ENCODE measurements at places on chromosomes 2 and 18. TPM values are rescaled to one million over a fixed set of nuclear protein-coding genes. Genes with fewer than 3 reads are reported as not detected.

- no peak for DNase-seq
Measured at GRCh38 chr2:9809064-9809356, 34.3 kb upstream of the TAF1B start.

DNA sequence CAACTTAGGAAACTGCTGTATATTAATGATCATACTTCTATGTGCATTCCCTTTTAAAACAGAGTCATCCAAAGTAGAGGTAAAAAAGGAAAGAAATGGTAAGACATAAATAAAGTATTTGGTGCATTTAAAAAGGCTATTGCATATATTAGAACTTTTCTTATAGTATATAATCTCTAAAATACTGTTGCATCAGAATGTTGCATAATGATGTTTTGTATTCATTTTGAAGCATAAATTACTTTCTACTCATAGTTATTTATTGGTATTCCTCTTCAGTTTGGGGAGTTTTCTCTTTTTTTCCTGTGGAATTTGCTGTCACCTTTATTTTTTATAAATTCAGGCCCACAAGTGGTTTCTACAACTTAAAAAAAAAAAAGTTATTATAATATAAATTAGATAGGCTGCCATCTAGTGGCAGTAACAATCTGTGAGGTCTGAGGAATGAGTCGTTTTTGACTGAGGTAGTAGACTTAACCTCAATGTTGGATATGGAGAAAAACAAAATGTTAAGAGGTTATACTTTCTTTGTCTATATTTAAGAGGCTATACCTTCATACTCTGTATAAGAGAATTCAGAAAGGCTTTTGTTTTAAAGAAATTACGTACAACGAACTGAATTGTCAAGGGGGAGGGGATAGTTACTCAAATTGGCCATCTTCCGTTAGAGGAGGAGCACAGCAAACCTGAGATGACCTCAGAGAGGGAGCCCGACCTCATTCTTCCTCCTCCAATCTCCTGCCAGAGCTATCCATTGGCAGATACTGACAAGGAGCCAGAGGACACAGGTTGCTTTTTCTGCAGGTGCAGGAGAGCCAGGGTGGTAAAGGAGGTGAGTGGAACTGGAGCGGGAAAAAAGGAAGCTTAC is 23.8 kb downstream of the ANKAR start:
- DNase-seq, result peak; percentile 51

GRCh38 chr2:195533771-195534642 is 123.0 kb upstream of the SLC39A10 start:
- peak; percentile 64 for DNase-seq

- DNase-seq, result no peak
Measured at GRCh38 chr18:59818769-59819168, 81.0 kb upstream of the PMAIP1 start.

- DNase-seq, result no peak
Measured at GRCh38 chr18:29123706-29124530, 947.0 kb upstream of the CDH2 start.

DNA sequence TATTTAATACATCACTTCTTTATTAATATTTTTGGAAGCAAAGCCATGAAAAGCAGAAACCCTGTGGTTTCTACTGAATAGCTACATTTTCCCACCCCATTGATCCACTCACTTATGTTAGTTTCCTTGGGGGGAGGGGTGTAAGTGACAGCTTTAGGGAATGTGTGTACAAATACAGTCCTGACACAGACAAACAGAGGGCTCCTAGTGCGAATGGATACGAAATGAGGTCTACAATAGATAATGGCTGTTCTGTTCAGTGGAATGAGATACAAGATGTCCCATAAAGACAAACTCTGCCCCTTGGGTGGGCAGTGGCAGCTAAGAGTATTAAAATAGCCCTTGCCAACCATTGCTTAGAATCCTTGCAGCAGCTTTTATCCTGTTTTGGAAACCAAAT is 312.9 kb downstream of the NCKAP5 start:
- no peak for DNase-seq

- no peak for DNase-seq
Measured at GRCh38 chr2:235146206-235146605, 194.4 kb downstream of the SH3BP4 start.

GRCh38 chr2:138433995-138434951 is 67.3 kb upstream of the SPOPL start:
- DNase-seq, result no peak

DNA sequence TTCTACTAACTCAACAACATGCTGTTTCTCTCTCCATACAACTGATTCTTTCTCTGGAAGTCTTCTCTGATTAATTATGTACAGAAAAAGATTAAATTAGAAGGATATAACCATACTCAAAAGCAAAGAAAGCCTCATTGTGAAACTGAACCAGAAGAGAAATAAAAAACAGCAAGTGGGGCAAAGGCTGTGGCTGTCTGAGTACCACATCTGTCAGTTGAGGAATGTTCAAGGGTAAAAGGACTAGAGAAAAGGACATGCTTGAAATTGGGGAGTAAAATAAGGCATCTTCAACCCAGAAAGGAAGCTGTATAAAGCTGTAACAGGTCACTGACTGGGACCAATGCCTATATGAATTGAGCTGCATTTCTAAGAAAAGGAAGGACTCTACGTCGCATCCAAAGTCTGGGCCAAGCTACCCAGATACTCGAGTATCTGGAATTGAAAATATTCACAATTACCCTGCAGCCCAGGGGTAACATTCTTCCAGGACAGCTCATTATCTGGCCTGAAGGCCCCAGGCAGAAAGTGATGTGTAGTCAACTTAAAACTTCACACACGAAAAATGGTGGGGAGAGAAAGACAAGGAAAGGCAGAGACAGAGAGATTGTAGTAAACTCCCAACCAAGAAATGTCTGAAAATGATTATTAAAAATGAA is 356.0 kb upstream of the GALNT5 start:
- DNase-seq, result no peak

- no peak for DNase-seq
Measured at GRCh38 chr2:75241696-75242095, 42.4 kb upstream of the TACR1 start.

- DNase-seq, result no peak
Measured at GRCh38 chr2:166094325-166094724, 33.5 kb downstream of the SCN1A start.

GRCh38 chr2:137178951-137179377 is 413.6 kb downstream of the THSD7B start:
- DNase-seq, result no peak

DNA sequence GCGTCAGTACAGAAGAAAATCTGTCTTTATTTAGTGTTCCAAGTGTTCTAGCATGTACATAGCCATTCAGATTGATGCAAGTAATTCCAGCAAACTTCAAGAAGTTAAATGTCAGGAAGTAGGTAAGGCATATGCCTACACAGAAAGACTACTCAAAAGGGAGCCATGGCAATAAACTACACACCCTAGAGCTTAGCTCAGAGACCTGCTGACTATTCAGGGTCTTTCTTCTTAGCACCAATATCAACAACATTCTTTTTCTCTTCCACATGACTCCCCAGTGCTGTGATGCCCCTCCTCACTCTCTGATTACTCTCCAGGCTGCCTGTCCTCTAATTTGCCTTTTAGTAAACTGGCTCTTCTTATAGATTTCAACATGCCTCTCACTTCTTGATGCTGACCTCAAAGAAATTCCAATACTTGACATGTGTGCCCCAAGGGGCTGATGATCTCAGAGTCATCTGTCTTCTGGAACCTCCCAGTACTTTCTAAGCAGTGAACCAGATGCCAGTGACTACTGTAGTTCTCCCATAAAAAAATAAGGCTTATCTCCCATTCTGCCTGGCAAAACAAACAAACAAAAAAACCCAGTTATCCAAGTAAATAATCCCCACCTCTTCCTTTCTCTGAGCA is 909.2 kb upstream of the FANCL start:
- no peak for DNase-seq

- DNase-seq, result no peak
Measured at GRCh38 chr2:109270505-109271312, 141.7 kb downstream of the SH3RF3 start.

DNA sequence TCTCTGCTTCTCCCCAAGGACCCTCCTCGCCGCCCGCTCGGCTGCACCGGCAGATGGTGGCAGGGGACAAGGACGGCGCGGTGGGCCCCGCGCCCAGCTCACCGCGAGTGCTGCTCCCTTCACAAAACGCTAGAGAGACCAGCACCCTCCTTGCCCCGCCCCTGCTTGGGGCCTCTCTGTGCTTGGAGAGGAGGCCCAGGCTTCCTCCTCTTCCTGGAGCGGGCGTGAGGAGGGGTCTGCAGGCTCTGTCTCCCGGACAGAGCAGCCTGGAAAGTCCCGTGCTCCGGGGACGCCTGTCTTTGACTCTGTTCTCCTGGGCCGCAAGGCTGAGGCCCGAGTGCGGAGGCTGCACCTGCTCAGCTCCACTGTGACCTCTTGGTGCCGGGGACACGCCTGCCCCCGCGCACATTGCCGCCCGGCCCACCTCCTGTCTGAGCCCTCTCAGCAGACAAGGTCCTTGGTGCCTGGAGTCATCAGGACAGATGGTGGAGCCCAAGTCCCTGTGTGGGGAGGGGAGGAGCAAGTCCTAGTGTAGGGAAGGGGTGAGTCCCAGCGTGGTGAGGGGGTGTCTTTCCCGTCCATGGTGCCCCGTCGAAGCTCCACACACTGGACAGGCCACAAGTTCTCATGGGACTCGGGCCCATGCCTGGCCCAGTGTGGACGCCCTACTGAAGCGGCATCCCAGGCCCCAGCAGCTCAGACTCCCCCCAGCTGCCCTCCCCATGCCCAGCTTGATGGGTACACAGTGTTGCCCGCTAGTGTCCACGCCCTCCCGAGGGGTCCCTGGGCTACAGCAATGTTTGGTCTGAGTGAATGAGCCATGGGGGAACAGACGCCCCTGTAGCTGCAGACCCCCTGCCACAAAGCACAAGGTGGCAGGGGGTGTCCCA is 33.8 kb downstream of the RTP5 start:
- no peak for DNase-seq

DNA sequence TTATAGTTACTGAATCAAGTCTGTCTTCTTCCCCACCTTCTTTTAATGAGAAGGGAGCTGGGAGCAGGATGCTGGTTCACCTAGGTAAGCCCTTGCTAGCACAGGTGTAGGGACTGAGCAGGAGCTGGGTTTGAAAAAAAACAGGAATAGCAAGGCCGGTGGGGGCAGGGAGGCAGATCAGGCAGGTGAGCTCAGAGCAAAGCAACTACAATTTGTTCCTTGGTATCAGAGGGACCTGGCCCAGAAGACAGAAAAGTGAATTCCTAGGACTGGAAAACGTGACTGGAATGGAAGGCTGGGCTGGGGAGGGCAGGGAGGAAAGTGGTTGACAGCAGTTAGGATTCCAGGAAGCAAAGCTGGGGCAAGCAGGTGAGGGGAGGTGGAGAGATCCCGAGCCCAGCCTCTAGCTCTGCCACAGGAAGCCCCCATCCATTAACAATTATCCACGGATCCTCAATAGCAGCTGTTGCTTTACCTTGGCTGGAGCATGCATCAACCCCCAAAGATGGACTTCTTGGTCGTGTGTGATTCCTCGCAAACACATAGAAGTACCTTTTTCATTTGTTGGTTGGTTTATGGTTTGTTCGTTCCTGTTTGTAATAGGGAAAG is 118.4 kb downstream of the LNPK start:
- no peak for DNase-seq

GRCh38 chr18:38450876-38451275 is 885.3 kb upstream of the CELF4 start:
- DNase-seq, result no peak

GRCh38 chr2:51145761-51146160 is 113.8 kb upstream of the NRXN1 start:
- DNase-seq, result no peak

DNA sequence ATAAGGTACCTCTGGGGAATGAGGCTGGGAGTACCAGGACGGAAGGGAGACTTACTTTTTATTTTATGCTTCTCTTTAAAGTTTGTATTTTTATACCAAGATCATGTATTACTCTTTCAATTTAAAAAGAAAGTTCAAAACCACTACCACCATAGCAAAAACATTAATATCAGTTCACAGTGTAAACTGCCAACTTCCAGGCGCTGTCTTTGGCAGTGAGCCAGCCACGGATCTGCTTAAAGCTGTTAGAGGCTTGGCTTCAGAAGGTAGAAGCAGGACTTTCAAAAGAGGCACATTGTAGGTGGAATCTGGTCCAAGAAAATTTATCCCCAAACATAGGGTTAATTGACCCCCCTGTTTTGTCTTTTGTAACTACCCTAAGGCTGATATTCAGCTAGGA is 74.8 kb downstream of the B3GNT2 start:
- no peak for DNase-seq

GRCh38 chr2:207418419-207418818 is 111.3 kb upstream of the CREB1 start:
- DNase-seq, result no peak

DNA sequence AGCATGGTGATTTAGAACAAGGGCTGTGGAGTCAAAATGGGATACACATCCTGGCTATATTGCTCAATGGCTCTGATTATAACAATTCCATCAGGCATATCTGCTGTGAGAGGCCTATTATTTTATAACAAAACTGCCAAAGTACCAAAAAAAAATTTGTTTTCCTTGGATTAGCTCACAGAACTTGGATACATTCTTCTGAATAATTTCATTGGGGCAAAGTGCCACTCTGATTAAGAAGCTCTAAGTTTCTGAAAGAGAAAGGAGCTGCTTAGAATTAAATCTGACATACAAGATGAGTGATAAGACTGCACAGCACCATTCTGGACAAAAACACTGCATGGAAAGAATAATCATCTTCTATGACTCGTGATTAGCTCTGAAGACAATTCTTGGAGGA is 85.7 kb downstream of the SMC6 start:
- DNase-seq, result no peak

GRCh38 chr2:52976143-52976949 is 791.3 kb upstream of the CHAC2 start:
- peak; percentile 6 for DNase-seq

GRCh38 chr2:15346624-15347023 is 214.5 kb downstream of the NBAS start:
- DNase-seq, result no peak

GRCh38 chr2:86300496-86300895 is 36.9 kb downstream of the REEP1 start:
- DNase-seq, result no peak

- no peak for DNase-seq
Measured at GRCh38 chr2:201879996-201880395, 73.7 kb downstream of the CDK15 start.

GRCh38 chr2:111523009-111523408 is 361.0 kb downstream of the ANAPC1 start:
- DNase-seq, result no peak

GRCh38 chr2:218022131-218022850 is 19.5 kb upstream of the TNS1 start:
- no peak for DNase-seq

DNA sequence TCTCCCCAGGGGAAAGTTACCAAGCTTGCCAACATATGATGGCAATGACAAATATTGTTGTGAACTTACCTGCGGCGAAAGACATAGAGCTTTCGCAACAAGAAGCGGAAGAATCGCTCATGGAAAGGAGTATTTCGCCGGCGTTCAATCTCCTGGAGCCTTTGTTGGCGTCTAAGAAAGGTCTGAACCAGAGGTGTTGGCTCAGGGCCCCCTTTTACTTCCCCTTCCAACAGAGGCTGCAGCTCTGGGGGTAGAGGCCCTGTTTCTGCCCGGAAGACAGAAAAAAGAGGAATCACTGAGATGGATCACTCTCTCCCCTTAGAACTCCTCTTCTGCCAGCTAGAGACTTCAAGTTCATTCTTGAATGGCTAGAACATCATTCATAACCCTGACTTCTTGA is 10.8 kb downstream of the GGCX start:
- no peak for DNase-seq

The MAP3K19 gene
- total RNA-seq, result not detected

The UGT1A8 gene
- not detected for total RNA-seq

The LCT gene
- total RNA-seq, result 0.08 TPM

The MC4R gene
- 0.16 TPM for total RNA-seq

The HOXD12 gene
- total RNA-seq, result not detected

Measured in left lung (tissue), 14 donors.